ENCODE measurements at places on chromosomes 2 and 18. TPM values are rescaled to one million over a fixed set of nuclear protein-coding genes. Genes with fewer than 3 reads are reported as not detected.

Gene SCN3A
- 0.64 TPM for total RNA-seq

Gene HMSD
- total RNA-seq, result not detected

Gene REG1B
- total RNA-seq, result not detected

GRCh38 chr2:101596333-101596732, 101.2 kb upstream of the MAP4K4 start:
- no peak for DNase-seq

DNA sequence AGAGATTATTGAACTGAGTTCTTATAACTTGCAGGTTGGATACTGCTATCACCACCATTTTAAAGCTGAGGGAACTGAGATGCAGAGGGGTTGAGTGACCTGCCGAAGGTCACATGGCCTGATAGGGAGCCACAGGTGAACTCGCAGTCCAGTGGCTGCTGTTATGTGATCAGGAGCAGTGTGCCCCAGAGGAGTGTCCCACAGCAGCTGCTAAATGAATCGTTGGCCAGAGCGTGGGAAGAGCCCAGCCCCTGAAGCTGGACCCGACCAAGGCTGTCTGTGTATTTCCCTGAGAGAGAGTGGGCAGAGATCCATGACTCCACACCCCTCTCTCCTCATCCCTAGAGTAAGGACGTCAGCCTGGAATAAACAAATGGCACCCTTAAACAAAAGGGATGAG, 26.7 kb upstream of the PRLH start:
- no peak for DNase-seq

DNA sequence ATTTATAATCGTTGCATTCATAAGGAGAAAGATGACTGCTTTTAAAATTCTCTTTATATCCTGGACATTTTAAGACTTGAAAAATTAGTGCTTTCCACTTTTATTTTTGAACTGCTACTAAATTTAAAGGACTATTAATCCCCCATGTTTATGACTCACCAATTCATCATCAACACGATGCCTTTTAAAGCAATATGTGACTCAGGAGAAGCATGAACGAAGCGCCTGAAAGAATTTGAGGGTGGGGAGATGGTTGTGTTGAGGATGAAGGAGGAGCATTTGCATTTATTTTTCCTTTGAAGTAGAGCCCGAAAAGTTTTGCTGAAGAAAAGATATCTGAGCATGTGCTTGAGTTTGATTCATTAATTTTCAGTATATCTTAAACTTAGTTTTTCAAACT, 192.2 kb upstream of the LRRTM1 start:
- DNase-seq, result no peak
